IMR-90 (cell line): ENCODE measurements at places on chromosomes 1 and 21. TPM values are rescaled to one million over a fixed set of nuclear protein-coding genes. Genes with fewer than 3 reads are reported as not detected.

ATP1A4 gene
- total RNA-seq, result not detected in 2 replicates

KAZN gene
- 5.2 and 5.6 TPM in 2 replicates for total RNA-seq

TNFAIP8L2 gene
- not detected in 2 replicates for total RNA-seq

SLC44A5 gene
- total RNA-seq, result under 0.01 TPM in 2 replicates

PLPPR5 gene
- total RNA-seq, result under 0.01 TPM in 2 replicates
